ENCODE measurements at places on chromosomes 2 and 18. TPM values are rescaled to one million over a fixed set of nuclear protein-coding genes. Genes with fewer than 3 reads are reported as not detected.

GRCh38 chr2:209525834-209526281 is 102.0 kb downstream of the MAP2 start:
- H3K27ac ChIP-seq = no peak overlapping the region
- H3K4me1 ChIP-seq = no peaks in the 10 kb centered on the region
- H3K27me3 ChIP-seq = no peaks in the 10 kb centered on the region
- no peaks in the 10 kb centered on the region for H3K36me3 ChIP-seq

Gene OTOF
- total RNA-seq = 0.21 TPM

- no peak for DNase-seq
- H3K27ac ChIP-seq = no peak overlapping the region
- H3K4me3 ChIP-seq = no peak overlapping the region
- no peaks in the 10 kb centered on the region for H3K27me3 ChIP-seq
- H3K4me1 ChIP-seq = no peaks in the 10 kb centered on the region
These were observed 122.7 kb upstream of the GCFC2 start for GRCh38 chr2:75833386-75833785.

Gene LYG2
- total RNA-seq = not detected

Gene SP5
- not detected for total RNA-seq

Gene HOXD12
- total RNA-seq = 0.76 TPM

- H3K4me3 ChIP-seq = no peak overlapping the region
- no peak for DNase-seq
- H3K27ac ChIP-seq = no peak overlapping the region
- no peaks in the 10 kb centered on the region for H3K36me3 ChIP-seq
- no peaks in the 10 kb centered on the region for H3K4me1 ChIP-seq
These were observed 63.3 kb downstream of the KCTD18 start for GRCh38 chr2:200446612-200447011.

GRCh38 chr2:158412206-158412605 is 44.3 kb downstream of the CCDC148 start:
- no peaks in the 10 kb centered on the region for H3K4me1 ChIP-seq
- no peak overlapping the region for H3K4me3 ChIP-seq
- H3K27me3 ChIP-seq = no peaks in the 10 kb centered on the region
- no peaks in the 10 kb centered on the region for H3K36me3 ChIP-seq
- H3K27ac ChIP-seq = no peak overlapping the region
- DNase-seq = no peak

GRCh38 chr2:39153312-39153711 is 32.5 kb upstream of the SOS1 start:
- H3K4me1 ChIP-seq = no peaks in the 10 kb centered on the region
- no peak for DNase-seq
- H3K36me3 ChIP-seq = no peaks in the 10 kb centered on the region
- no peak overlapping the region for H3K4me3 ChIP-seq
- H3K27ac ChIP-seq = no peak overlapping the region

GRCh38 chr2:100250645-100251044 is 71.7 kb downstream of the LONRF2 start:
- no peaks in the 10 kb centered on the region for H3K36me3 ChIP-seq
- no peaks in the 10 kb centered on the region for H3K27me3 ChIP-seq
- DNase-seq = no peak
- H3K4me1 ChIP-seq = no peaks in the 10 kb centered on the region
- H3K4me3 ChIP-seq = no peak overlapping the region

DNA sequence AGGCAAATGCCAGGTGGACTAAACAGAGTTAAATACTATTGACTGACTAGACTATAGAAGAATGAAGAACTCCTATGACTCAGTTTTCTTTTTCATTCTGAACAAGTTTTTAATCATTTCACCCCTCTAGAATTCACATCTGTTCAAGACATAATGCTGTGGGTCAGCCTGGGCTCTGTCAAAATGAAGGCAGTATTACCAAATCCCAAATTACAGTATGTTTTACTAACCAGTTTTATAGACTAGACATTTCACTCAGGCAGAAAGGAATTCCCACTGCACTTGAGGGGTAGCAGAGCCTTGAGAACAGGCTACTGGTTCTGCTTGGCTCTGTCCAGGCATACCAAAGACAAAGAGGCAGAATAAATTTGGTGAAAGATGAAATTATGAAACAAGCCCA is 511.7 kb downstream of the EPHA4 start:
- H3K27ac ChIP-seq = no peak overlapping the region
- H3K4me1 ChIP-seq = no peaks in the 10 kb centered on the region
- no peak for DNase-seq
- no peak overlapping the region for H3K4me3 ChIP-seq
- no peaks in the 10 kb centered on the region for H3K36me3 ChIP-seq

- no peak overlapping the region for H3K4me3 ChIP-seq
- H3K4me1 ChIP-seq = no peaks in the 10 kb centered on the region
- DNase-seq = no peak
- H3K36me3 ChIP-seq = no peaks in the 10 kb centered on the region
- H3K27ac ChIP-seq = no peak overlapping the region
These were observed 29.2 kb upstream of the KCNS3 start for GRCh38 chr2:17849275-17849674.

Gene TANC1
- total RNA-seq = 77.6 TPM

DNA sequence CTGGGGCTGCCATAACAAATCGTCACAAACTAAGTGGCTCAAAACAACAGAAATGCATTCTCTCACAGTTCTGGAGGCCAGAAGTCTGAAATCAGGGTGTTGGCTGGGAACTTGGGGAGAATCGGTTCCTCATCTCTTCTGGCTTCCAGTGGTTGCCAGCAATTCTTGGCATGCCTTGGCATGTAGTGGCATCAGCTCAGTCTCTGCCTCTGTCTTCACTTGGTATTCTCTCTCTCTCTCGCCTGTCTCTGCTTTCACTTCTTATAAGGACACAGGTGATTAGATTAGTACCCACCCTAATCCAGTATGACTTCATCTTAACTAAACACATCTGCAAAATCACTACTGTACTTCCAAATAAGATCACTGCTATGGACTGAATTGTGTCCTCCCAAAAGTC is 695.4 kb upstream of the ID2 start:
- H3K4me1 ChIP-seq = no peaks in the 10 kb centered on the region
- H3K27ac ChIP-seq = no peak overlapping the region
- H3K36me3 ChIP-seq = no peaks in the 10 kb centered on the region
- DNase-seq = no peak
- H3K4me3 ChIP-seq = no peak overlapping the region
- H3K27me3 ChIP-seq = no peaks in the 10 kb centered on the region

DNA sequence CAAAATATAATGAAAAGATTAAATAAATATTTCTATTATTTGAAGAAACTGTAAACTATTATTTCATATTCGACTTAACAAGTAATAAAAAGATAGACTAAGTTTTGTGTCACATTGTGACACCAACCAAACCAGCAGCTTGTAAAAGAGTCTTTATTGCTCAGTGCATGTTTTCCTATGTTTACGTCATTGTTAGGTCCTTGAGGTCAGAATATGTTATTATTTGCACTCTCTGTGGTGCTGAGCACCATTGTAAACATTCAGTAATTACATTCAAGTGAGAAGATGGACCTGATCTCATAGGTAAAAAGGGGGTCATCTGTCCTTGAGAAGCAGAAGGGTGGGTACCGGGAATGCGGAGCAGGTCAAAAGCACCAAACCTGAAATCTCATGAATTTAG is 1999.1 kb upstream of the CELF4 start:
- H3K4me1 ChIP-seq = no peaks in the 10 kb centered on the region
- H3K27me3 ChIP-seq = no peaks in the 10 kb centered on the region
- H3K4me3 ChIP-seq = no peak overlapping the region

DNA sequence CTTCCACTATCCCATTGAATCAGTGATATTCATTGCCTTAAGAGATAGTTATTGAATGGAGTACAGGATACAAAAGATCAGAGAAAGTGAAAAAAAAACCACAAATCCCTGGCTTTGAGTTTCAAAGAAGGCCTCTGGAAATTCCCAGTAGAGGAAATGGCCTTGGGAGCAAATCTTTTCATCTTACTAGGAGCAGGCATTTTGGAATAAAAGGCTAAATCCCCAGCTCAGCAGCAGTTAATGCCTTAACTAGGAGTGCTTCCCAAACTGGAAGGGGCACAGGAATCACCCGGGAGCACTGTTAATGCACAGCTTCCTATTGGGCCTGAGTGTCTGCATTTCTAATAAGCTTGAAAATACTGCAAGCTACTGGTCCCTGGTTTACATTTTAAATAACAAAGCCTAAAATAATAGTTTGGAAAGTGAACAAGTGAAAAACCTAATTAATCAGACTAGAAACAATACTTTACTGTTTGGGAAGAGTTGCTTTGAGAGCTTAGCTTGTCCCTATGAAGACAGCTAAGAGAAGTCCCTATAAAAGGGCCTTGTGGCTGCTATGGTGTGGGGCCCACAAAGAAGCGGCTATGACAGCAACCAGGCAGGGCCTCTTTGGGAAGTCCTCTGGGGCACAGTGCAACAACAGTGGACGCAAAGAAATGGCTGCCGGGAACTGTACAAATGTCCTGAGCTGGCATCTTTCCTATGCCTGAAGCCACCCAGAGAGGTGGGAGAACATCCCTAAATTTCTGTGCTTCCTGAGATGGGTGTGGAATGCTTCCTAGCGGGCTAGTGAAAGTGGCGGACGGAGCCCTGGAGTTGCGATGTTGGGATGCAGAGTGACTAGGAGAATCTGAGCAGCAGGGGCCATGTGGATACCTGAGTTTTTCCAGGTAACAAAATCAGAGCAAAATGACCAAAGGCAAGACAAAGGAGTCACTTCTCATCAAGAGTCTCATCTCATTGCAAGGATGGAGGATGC is 117.1 kb upstream of the KLHL14 start:
- no peak for DNase-seq
- H3K36me3 ChIP-seq = no peaks in the 10 kb centered on the region
- H3K4me3 ChIP-seq = no peak overlapping the region
- no peak overlapping the region for H3K27ac ChIP-seq

GRCh38 chr18:24602201-24602600 is 141.8 kb downstream of the HRH4 start:
- no peak for DNase-seq
- H3K4me1 ChIP-seq = no peaks in the 10 kb centered on the region
- no peak overlapping the region for H3K27ac ChIP-seq
- no peak overlapping the region for H3K4me3 ChIP-seq

GRCh38 chr18:37176621-37176934 is 347.7 kb downstream of the KIAA1328 start:
- H3K27me3 ChIP-seq = no peaks in the 10 kb centered on the region
- H3K36me3 ChIP-seq = no peaks in the 10 kb centered on the region
- no peaks in the 10 kb centered on the region for H3K4me1 ChIP-seq
- H3K4me3 ChIP-seq = no peak overlapping the region
- no peak for DNase-seq
- no peak overlapping the region for H3K27ac ChIP-seq

Gene CPO
- total RNA-seq = not detected

- no peaks in the 10 kb centered on the region for H3K27me3 ChIP-seq
- H3K4me1 ChIP-seq = no peaks in the 10 kb centered on the region
- no peak overlapping the region for H3K27ac ChIP-seq
- H3K4me3 ChIP-seq = no peak overlapping the region
- no peak for DNase-seq
These were observed 667.2 kb downstream of the ZEB2 start for GRCh38 chr2:143852759-143853158.

DNA sequence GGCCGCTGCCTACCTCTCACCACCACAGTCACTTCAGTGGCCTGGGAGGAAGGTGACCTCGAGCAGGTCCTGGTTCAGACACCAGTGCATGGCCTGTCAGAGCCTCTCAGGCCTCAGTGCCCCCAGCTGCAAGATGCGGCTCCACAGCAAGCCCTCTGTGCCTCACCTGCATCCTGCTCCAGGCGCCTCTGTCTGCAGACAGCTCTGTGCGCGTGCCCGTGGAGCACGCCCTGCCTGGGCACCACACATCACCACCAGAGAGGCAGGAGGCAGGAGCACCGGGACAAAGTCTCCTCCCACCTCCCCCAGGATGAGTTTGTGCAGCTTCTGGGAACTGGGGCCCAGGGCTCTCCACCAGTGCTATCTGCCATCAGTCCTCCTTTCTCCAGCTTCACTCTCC is 98.7 kb downstream of the TFCP2L1 start:
- no peaks in the 10 kb centered on the region for H3K4me1 ChIP-seq
- no peak overlapping the region for H3K27ac ChIP-seq
- no peaks in the 10 kb centered on the region for H3K36me3 ChIP-seq

Gene G6PC2
- 0.95 TPM for total RNA-seq

DNA sequence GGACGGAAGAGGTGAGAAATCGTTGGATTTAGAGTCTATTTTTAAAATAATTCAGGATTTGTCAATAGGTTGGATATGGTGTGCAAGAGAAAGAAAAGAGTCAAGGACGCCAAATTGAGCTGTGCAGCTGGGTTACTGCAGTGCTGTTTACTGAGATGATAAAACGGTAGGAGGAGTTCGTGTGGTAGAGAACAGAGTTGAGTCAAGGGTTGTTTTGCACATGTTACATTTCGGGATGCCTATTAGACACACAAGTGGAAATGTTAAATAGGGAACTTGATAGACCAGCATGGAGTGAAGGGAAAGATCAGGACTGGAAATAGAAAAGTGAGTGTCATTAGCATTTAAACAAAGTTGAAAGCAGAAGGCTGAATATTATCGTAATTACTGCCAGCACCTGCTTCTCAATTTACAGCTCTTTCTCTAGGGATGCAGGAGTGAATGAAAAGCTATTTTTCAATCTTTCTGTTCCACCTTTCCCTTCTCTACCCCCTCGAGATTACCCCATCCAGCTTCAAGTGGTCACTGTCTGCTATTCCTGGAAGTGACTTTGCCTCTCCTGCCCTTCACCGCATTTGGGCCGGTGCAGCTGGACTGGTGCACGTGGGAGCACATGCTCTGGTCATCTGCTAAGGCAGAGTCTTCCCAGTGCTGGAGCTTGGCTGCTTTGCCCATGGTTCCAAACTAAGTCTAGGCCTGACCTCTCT is 30.3 kb downstream of the GPR75 start:
- H3K27me3 ChIP-seq = no peaks in the 10 kb centered on the region
- no peak for DNase-seq

DNA sequence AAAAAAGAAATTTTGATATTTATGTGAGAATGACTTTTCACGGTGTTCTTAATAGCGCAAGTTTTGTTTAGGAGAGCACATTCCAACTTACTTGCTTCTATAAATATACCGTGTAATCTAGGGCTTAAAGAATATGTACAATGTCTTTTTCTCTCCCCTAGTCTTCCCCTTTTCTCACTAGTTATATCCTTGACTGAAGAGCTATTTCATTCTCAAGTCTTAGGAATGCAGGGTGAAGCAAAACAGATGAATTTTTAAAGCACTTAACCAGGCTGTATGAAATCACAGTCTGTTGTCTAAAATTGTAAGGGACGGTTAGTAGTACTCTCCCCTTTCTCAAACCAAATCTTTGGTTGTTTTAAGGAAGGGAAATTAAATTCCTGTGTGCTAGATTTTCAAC is 29.6 kb upstream of the SLC30A6 start:
- no peaks in the 10 kb centered on the region for H3K27me3 ChIP-seq
- no peaks in the 10 kb centered on the region for H3K36me3 ChIP-seq
- H3K27ac ChIP-seq = no peak overlapping the region
- DNase-seq = no peak
- no peak overlapping the region for H3K4me3 ChIP-seq

DNA sequence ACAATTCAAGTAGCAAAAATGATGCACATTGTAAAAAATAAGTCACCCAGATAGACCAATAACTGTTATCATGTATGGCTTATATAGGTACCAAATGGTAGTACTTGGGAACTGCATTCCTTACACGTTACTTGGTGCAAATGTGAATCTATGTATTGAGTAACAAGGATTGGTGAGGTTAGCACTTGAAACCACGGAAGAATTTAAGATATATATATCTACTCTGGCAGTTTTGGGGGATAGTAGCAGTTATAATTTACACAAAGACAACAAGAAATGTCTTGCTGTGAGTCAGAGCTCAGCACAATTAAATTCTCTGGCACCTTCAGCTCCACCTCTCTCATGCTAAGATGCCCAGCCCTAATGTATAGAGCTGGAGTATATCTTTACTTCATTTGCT is 359.4 kb upstream of the RAB12 start:
- no peak overlapping the region for H3K4me3 ChIP-seq
- no peak for DNase-seq
- H3K36me3 ChIP-seq = no peaks in the 10 kb centered on the region
- no peaks in the 10 kb centered on the region for H3K4me1 ChIP-seq
